ENCODE measurements at places on chromosomes 4 and X.

GRCh38 chrX:78593701-78594100 lies 65.4 kb downstream of the RTL3 start:
- DNase-seq = no peak

GRCh38 chr4:91285487-91285886 lies 1018.3 kb upstream of the GRID2 start:
- no peak for DNase-seq

DNA sequence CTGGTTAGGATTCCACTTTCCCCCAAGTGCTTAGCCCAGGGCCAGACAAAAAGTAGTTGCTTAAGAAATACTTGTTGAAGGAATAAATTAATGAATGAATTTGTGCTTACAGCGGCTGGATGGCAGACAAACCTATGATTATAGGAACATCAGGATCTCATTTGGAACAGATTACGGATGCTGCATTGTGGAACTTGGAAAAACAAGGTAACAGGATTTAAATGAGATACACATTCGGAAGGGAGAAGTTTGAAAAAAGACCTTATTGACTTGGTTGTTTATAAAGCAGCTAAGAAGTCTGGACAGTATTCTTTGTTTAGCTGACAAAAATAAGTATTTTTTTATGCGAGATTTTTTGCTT lies 572 bp downstream of the EXOSC9 start:
- DNase-seq = no peak

DNA sequence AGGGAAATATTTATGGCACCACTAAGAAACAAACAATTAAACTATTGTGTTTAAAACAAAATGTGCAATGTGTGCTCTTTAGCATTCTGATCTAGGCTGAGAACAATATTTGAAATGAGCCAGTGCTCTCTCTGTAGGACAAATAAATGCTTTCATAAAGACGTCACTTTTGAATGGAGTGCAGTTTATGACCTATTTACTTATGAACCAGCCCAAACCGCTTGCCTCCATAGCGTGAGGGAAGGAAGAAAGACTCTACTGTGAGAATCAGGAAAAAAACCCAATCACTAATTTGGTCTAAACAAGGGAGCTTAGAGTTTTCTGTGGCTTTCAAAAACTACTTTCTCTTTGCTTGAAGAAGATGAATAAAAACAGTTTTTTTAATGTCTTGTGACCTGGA lies 39.4 kb downstream of the SAT1 start:
- DNase-seq = no peak

DNA sequence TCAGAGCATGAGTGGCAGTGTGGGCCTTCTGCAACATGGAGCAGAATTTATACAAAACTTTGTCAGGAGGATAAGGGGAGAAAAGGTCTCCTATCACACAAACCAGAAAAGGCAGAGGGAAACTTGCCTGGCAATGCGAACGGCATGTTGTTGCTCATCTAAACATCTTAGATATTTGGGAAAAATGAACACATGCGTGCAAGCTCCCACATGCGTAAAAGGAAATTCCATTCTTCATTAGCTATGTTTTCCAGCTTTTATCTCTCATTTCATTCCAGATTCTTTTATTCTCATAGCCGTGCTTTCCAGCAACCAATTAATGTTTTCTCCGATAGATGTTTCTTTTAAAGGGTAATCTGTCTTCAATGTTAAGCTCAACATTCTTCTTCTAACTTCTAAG lies 31.3 kb upstream of the GBA3 start:
- DNase-seq = peak; percentile 49

GRCh38 chr4:72974694-72975487 lies 94.6 kb downstream of the COX18 start:
- no peak for DNase-seq

DNA sequence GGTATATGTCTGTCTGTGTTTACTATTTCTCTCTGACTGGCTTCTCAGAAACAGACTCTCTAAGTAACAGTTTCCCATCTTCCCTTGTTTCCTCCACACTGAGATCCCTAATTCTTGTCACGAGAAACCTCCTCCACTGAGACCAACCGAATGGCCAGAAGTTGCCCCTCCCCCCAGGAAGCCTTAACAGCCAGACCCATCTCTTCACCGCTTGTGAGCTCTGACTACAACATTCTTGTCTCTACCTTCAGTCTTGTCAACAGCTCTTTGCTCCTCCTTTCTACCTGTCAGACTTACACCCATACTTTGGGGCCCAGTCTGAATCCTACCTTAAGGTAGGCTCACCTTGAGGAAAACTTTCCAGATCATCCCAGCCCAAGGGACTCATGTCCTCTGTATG lies 90.8 kb downstream of the NHSL2 start:
- DNase-seq = no peak

All from fibroblast of skin of left quadriceps (primary cell).